DMS 273 treated with DMSO at 0.1 percent for 48 hours (cell line): ENCODE measurements at places on chromosomes 7 and 10.

DNA sequence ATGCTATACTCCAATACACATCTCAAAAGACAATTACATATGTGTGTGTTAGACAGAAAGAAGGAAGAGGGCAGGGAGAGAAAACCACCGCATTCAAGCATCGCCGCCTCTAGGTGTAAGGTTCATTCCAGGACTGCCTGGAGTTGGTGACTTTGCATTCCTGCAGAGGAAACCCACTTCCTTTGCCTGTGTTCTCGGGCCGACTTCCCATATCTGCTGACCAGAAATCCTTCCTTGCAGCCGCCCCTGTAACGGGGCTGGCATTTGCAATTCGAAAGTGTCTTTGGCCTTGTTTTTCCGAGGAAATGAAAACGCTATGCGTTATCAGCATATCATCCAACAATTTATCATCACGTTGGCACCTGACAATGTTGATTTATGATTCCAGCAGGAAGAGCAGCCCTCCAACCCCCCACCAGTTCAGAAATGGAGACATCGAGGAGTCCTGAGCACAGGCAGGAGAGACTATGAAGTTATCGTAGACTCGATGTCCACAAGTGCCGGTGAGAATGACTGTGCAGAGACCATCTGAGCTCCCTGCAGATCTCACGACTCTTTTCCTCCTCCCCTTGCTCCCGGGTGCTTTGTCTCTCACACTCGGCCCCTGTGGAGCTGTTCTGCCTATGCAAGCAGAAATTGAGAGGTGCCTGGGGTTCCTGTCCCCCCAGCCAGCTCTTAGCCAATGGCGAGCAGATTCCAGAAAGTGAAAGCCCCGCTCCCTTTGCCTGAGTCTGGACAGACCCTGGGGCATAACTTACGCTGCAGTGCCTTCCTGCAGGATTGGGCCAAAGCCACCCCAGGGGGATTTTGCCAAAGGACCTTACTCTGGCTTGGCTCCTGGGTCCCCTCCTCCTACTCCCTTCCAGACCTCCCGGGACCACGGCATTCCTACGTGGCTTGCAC, 68.9 kb upstream of the FOXK1 start:
- no peak for DNase-seq

DNA sequence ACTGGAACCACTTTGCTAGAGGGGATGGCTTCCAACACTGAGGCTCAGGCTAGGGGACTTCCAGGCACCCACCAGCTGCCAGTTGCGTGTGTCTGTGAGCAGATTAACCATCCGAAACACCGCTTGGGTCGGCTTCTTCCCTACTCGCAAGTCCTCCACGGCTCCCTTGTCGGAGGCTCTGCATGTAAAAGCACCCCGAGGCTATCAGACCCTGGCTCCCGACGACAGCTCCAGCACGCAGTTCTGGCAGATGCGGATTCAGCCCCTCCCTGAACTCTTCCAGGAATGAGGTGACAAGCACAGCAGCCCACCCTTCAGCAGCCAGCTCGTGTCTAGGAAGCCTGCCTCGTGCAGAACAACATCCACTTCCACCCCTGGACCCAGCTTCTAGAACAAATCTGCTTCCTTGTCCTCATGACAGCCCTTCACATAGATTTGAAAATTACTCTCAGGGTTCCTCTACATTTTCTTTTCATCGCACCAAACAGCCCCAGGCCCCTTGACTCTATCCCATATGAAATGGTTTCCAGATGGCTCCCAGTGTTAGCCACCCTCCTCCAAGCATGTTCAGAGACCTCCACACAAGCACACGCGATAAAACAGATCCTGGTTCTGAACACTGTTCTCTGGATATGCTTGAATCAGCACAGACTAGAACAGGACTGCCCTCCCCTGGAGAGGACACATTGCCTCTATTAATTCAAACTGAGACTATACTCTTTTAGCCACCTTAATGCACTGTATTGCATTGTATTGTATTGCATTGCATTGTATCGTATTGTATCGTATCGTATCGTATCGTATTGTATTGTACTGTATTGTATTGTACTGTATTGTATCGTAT, 44.6 kb downstream of the SLIT1 start:
- DNase-seq: no peak

DNA sequence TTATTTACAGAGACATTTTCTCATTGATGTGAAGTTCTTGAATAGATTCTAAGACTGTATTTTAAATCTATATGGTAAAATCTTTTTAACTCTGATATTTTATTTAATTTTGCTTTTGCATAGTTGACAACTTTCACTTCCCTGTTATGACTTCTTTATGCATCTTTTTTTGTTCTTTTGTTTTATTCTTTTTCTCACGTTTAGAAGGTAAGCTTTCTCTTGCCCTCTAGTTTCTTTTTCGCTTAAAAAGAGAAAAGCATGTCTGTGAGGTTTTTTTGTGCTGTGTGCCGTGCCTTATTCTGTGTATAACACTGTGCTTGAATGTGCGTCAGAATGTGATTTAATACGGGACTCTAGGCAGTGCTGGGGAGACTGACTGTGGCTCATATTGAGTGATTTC, 74.7 kb downstream of the AP3M1 start:
- no peak for DNase-seq

- no peak for DNase-seq
Measured at GRCh38 chr10:106043863-106044262, 1120.6 kb downstream of the SORCS1 start.

GRCh38 chr10:100509241-100509840, 10.3 kb downstream of the SEC31B start:
- DNase-seq: no peak

- DNase-seq: no peak
Measured at GRCh38 chr10:132508581-132509443, 28.8 kb upstream of the INPP5A start.

DNA sequence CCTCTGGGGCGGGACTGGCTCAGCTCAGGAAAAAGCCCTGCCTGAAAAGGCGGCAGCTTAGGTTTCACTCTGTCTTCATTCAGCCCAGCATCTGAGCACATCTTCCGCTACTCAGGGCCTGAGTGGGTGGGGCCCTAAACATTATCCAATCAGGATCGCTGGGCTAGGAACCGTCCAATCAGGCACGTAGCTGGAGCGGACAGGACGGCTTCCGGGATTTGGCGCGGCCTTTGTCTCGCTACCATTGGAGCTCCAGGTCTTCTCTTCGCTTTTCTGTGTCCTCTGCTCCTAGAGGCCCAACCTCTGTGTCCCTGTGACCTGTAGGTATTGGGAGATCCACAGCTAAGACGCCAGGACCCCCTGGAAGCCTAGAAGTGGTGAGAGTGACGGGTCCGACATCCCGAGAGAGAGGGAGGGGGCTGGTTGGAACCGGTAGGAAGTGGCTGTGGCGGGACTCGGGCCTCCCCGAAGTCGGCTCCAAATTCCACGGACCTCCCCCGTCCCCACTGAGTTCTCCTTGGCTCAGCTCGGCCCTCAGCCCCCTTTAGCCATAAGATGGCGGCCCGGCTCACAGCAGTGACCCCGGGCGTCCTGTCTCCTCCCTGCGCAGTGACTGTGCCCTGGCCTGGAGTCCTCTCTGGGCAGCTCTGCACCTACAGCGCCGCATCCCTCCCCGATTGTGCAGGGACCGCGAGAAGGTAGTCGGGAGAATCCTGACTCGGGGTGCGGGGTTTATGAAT, 99.1 kb downstream of the ZNF680 start:
- DNase-seq: no peak

- no peak for DNase-seq
Measured at GRCh38 chr10:128336401-128336800, 210.2 kb upstream of the MKI67 start.

- no peak for DNase-seq
Measured at GRCh38 chr10:77293347-77293746, 344.3 kb downstream of the KCNMA1 start.

DNA sequence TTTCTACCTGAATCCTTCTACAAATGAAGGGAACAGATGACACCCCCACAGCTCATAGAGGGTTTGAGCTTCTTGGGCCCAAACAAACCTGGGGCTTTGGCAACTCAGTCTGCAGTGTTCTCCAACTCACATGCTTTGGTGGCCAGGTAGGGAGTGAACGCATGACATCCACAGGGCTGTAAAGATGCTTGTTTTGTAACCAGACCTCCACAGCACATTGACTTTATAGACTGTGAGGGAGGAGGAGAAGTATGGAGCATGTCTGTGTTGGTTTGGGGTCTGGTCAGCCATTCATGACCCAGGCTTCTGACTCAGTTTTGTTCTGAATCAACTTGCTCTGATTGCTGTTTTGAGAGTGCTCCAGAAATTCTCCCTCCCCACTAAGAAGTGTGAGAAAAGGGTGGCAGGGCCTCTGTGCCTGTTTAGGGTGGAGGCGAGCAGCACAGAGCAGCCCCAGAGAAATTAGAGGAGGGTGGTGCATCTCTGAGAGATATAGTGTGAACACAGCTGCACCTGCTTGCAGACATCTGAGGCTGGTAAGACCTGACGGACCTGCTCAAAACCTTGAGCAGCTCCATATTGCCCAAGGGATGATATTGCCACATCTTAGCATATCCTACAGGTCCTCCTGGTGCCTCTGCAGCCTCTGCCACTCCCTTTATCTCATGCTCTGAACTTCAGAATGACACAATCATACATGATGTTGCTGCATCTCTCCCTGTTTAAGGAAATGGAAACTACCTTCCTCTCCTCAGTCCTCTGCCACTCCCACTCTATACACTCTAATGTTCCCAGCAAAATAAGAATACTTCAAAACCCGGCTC, 287.7 kb downstream of the ABCA13 start:
- DNase-seq: no peak

- DNase-seq: no peak
Measured at GRCh38 chr7:118054529-118054928, 129.4 kb upstream of the LSM8 start.

GRCh38 chr10:127926455-127926854, 19.6 kb downstream of the PTPRE start:
- no peak for DNase-seq

DNA sequence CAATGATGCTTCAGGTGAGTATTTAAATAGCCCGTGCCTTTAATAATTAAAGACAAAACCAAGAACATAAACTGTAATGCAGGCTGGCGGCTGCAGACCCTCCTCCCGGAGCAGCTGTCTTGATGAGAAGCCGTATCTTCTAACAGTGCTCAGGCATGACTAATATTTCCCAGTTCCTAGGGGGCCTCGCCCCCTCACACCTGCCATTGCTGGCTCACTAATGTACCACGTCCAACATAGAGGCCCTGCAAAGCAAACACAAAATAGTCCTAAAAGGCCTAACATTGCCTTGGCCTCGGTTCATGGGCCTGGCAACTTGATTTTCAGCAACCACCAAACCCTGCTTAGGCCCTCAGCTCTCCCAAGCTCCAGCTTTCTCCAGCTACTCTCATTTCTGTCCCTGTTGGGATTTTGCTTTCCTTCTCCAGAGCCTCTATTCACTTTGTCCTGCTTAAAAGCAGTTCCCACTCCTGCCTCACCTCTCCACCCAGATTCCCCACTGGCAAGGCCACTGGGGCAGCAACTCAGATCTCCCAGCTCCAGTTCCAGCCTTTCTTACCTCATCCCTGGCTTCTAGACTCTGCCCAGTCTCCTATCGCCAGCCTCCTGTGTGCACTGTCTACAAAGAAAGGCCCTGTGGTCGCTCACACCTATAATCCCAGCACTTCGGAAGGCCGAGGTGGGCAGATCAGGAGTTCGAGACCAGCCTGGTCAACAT, 16.2 kb downstream of the SORBS1 start:
- no peak for DNase-seq

- DNase-seq: no peak
Measured at GRCh38 chr10:110568055-110568735, 700 bp downstream of the SMC3 start.

DNA sequence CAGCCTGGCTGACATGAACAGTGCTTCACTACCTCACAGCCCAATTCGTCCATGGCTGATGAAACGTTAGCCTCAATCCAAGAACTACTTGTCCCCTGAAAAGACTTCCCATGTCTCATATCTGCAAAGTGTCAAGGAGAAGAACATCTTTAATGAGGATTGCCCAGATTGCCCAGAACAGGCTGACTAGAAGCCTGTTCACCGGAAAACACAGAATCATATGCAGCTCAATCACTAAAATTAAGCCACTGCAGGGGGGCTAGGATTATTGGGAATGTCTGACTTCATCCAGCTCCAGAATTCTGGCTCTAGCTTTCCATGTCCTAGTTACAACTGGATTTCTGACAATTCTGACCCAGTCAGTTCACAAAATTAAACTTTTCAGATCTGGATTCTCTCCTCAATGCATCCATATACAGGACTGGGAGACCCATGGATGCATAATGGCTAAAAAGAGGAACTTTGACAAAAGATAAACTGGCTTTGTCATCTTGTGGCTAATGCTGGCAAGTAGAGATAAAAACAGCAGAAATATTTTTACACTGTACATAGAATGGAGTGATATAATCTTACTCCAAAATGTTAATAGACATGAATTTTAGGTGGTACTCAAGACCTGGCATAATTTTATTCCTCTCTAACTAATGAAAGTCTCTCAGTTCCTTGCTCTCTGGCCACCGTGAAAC, 467.0 kb upstream of the POT1 start:
- no peak for DNase-seq

DNA sequence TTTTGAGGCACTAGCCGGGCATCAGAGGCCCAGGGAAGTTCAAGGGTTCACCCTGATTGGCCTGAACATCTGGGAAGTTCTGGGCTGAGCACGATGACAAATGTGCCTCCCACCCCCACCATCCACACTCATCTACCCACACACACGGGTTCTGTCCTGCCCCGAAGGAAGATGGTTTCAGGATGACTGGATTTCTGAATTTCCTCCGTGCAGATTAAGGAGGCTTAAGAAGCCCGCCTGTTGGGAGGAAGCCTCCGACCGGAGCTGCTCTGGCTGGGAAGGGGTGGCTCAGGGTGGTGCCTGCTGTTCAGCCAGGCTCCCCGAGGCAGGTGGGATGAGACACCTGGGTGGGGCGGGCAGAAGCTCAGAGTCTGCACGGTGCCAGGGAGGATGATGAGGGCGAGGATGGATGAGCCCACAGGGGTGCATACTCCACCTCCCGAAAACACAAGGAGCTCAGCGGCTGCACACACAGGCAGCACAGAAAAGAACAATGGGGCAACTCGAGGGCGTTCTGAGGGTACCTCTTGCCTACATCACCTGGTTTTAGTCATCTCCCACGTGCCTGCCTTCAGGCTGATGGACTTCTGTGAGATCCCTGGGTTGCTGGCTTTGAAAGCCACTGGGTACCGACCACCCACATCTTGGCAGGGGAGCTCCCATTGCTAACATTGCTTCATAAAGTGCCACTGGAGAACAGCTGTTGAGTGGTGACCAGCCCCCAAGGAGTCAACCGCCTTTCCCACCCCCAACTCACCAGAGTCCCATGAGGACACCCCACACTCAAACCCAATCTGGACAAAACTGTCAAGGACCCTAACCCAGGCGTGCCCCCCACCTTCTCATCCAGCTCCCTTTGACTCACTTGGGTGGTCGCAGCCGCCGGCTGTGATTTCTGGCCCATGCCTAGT, 41.2 kb downstream of the CALML3 start:
- DNase-seq: no peak

DNA sequence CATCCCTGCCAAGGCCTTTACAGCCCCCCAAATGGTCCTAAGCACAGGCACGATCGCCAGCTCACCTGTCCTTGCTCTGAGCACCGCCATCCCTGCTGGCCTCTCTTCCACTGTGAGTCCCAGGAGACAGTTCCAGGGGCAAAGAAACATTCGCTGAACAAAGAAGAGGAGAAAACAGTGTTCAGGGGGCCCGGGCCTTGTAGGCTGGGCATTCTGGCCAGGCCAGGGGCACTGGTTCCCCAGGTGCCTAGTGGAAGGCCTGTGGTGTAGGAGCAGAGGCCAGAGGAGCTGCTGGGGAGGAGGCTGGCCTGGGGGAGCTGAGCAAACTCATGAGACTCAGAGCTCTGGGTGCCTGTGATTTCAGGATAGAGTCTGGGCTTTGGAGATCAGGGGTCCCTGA, 22.6 kb downstream of the AQP1 start:
- DNase-seq: no peak
